ENCODE measurements at places on chromosomes 1 and 21.
A peak's percentile ranks its signal among the peaks of the same experiment; 100 is the strongest.

GRCh38 chr1:203296460-203297073 lies 8.8 kb upstream of the BTG2 start:
- no peak for DNase-seq

DNA sequence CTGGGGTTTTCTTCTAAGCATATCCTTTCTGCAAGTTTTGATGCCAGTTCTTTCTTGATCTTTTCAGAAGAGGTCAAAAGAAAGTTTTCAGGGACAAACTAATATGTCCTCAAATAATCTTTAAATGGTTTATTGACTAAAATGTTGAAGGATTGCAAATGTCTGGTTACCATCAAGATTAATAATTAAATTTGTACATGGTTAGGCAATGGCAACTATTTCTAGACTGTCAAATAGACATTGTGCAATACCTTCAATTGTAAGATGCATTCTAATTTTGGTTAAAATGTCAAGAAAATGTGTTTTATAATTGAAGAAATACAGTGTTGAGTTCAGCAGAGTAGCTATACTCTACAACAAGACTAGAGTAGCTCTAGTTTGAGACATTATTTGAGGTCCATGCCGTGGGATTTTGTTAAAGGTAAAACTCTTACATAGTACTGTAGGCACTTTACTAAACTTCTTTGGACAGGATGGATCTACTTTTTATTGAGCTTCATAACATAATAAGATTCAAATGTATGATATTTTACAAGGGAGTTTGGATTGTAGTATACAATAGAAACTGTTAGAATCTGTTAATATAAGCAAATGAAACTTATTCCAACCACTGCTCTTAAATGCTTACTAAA lies 22.6 kb downstream of the MAEL start:
- no peak for DNase-seq

- no peak for DNase-seq
Observed at GRCh38 chr1:152165286-152166077, 6.5 kb upstream of the RPTN start.

GRCh38 chr1:63917571-63918417 lies 144.0 kb downstream of the ROR1 start:
- DNase-seq, result peak; percentile 15

DNA sequence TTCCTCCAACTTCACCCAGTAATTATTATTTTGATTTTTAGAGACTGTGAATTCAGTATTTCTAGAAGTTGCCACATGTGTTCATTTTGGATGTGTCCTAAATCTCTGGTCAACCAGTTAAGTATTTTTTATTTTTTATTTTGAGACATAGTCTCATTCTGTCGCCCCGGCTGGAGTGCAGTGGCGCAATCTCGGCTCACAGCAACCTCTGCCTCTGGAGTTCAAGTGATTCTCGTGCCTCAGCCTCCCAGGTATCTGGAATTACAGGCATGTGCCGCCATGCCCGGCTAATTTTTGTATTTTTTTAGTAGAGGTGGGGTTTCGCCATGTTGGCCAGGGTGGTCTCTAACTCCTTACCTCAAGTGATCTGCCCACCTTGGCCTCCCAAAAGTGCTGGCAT lies 8.0 kb downstream of the MACF1 start:
- no peak for DNase-seq

DNA sequence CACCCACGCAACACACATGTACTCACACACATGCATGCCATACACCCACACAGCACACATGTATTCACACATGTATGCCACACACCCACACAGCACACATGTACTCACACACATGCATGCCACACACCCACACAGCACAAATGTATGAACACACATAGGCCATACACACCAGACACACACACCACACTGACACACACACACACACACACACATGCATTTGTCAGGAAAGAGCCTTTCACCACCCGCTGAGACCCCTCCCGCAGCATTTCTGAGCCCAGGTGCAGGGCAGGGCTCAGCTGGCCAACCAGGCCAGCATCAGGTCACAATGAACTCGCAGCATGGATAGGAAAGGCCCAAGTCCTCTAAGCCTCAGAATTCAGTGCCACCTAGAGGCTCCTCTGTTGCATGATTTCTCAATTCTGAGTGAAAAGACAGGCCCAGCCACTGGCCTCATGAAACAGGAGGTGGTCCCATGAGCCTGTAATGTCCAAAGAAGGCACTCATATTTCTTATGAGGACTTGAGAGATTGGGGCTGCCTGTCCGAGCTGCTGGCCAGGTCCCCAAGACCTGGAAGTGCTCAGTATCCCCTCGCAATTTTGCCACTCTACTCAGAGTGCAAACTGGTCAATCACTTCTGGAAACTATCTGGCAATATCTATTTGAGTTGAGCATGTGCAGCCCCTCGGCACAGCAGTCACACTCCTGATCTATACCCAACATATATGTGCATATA lies 57.3 kb downstream of the PSMG1 start:
- peak; percentile 69 for DNase-seq

DNA sequence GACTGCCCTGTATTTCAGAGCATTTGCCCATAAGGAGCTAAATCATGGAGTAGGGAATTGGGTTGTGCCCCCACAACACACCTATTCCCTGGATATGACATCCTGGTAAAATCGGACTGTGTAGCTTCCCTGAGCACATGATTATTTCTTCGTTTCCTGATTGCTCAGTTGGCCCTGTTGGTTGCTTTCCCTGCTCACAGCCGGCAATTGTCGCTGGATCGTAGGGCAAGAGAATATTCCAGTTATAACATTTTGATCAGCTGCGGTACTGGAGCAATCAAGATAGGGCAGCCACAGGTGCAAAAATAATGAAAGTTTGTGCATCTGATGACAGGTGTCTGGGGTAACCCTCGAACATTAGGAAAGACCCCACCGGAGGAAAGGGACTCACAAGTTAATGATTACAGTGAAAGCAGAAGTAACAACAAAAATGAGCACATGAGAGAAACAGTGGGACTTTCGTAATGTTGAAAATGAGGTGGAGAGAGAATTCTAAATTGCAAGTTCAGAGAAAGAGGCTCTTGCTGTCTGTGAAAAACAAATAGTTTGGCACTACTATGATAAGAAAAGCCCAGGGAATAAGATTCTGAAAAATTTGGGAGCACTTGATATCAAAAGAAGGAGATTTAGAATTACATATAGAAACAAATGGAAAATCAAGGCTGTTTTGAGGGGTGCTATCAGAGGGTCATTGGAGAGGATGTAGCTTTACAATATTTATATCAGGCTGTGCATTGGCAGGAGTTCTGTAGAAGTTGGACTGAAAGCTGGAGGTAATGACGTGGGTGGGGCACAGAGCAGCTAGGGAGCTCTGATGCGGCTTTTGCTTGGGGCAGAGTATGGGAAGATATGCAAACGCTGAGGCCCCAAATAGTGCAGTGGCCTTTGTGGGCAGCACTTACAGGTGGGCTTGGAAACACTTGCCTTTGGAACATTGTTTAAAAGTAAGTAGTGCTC lies at the start of gene MAB21L3:
Gene MAB21L3, plus strand, starts transcription at position 833 of the 957 bp plus-strand sequence. CDS start 1,217 bp downstream, outside the sequence.
- no peak for DNase-seq

DNA sequence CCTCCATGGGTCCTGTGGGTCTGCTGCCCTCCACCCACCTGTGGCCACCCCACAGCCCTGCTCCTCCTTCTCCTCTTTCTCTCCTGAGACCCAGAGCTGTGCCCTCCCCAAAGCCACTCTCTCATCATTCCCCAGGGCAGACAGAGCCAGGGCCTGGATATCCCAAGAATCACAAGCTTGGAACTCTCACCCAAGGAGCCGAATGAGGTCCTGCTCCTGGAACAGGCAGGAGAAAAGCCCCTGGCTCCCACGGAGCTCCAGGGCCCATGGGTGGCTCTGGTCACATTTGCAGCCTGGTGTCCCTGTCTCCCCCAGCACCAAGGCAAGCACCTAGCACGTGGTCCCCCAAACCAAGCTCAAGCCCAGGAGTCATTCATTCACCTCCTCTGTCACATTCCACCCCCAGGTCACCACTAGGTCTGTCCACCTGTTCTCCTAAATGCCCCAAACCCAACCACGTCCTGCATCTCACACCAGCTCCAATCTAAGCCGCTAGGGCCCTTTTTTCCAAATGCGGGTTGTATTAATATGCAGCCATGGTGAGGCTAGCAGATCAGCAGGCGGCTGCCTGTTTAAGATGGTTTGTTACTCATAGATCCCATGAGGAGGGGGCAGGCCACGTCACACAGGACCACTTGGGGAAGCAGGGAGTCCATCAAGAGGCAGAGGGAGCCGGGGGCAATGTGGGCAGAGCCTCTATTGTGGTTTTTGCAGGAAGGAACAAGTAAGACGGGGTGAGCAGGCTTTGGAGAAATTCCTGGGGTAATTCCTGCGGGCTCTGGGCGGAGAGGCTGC lies 215.5 kb upstream of the VAMP3 start:
- no peak for DNase-seq

- no peak for DNase-seq
Observed at GRCh38 chr1:27967884-27968466, 8.2 kb downstream of the XKR8 start.

DNA sequence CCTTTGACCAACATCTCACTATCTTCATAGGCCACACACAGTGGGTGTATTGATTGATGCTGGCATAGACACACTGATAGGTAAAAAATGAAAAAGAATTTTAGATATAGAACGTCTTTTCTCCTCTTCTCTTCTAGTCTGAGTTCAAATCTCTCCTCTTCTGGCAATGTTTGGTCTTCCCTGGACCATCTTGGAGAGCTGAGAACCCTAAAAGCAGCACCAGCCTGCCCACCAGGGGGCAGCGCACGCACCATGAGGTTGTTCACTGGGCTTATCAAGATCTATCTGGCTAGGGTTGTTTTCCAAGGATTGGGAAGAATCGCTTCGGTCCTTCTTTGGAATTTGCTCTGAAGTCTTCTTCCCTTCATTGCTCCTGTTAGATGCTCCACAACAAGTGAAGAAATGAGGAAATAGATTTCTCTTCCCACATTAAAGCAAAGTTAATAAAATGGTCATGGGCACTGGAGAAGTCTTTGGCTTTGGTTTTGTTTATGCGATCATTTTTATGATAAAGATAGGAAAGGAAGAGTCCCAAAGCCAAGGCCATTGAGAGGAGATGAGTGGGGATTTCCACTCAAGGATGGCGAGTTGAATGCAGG lies 104.0 kb upstream of the OLIG2 start:
- DNase-seq, result peak; percentile 18

DNA sequence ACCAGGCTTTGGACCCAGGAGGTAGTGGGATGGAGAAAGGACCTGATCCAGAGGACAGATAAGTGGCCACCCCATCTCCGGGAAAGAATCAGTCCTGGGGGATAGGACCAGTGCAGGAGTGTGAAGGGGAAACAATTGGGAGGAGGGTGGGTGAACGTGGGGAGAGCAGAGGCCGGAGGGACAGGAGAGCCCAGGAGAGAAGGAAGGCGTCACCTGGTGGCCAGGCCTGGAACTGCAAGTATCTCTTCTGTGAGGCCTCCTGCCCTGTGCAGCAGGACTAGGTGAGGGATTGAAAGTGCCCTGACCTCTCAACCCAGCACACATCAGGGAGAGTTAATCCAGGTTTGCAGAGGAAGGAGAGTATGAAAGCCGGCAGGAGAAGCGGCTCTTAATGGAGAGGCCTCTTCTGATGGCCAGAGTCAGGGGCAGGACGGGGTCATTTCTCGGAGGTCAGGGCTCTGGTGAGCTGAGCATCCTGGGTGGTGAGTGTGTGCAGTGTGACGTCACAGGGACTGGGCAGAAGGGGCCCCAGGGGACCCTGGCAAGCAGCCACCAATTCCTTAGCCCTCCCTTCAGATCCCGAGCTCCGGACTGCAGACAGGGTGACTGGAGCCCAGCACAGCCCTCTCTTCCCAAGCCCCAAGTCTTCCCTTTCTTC lies 9.2 kb upstream of the LAD1 start:
- DNase-seq, result peak; percentile 35

- no peak for DNase-seq
Observed at GRCh38 chr1:68320349-68320748, 88.0 kb upstream of the WLS start.
